ENCODE measurements at places on chromosomes 1 and 21.
A peak's percentile ranks its signal among the peaks of the same experiment; 100 is the strongest.

- DNase-seq, result no peak
Measured at GRCh38 chr1:203395751-203396150, 44.8 kb upstream of the FMOD start.

DNA sequence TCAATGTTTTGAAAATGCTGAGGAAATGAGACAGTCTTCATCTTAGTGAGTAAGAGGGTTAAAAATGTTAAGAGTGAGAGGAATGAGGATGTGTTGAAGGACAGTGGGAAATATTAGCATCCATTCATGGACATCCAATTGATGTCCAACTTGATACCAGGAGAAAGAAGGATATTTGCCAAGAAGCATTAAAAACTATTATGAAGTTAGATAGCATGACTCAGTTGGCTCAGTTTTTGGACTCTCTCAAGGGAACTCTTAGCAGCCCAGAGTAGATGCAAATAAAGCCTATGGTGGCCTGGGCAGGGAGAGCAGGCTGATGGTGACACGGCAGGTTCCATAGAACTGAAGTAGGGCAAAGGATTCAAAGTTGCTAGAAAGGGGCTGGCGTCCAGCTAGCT, 171.0 kb downstream of the ZZZ3 start:
- DNase-seq, result peak; percentile 42

DNA sequence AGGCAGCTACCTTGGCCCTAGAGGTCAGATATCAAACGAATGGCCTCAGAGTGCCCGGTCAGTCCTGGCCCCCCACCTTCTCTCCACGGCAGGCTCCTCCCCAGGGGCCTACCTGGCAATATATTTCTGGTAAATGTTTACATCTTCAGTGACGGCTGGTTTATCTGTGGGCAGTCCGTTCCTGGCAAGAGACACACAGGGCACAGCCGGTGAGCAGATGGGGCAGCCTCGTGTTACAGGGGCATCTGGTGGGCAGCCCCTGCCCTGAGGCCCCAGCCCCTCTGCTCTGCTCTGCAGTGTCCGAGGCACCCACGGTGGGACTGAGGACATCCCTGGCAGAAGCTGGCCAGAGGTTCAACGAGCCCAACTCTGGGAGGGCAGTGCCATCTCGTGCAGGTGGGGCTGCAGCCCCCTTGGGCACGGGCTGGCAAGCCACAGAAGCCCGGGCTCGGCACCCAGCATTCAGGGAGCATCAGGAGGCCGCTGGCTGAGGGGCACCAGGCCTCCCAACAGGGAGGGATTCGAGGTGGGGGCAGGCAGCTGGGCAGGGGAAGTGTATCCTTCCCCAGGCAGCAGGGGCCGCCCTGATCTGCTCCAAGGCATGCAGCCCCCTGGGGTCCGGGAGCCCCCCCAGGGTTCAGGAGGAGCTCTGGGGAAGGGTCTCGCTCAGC, 137.9 kb downstream of the CASZ1 start:
- DNase-seq, result no peak

- no peak for DNase-seq
Measured at GRCh38 chr1:157371221-157371620, 181.1 kb downstream of the FCRL5 start.

GRCh38 chr1:182229451-182229850, 162.1 kb downstream of the GLUL start:
- no peak for DNase-seq

DNA sequence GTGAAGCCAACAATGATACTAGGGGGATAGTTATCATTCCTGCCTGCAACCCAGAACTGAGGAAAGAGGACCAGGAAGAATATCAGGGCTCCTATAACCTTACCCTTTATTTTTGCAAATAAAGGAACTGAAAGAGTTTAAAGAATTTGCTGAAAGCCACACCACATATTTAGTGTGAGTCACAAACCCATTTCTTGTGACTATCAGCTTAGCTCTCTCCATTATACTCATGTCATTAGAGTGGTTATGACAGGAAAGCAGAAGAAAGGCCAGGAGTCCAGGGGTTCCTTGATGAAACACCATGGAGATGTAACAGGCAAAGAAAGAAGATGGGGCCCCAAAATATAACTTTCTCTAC, 141.1 kb upstream of the SAMSN1 start:
- DNase-seq, result no peak

- DNase-seq, result no peak
Measured at GRCh38 chr1:202750024-202750423, 39.8 kb upstream of the SYT2 start.

DNA sequence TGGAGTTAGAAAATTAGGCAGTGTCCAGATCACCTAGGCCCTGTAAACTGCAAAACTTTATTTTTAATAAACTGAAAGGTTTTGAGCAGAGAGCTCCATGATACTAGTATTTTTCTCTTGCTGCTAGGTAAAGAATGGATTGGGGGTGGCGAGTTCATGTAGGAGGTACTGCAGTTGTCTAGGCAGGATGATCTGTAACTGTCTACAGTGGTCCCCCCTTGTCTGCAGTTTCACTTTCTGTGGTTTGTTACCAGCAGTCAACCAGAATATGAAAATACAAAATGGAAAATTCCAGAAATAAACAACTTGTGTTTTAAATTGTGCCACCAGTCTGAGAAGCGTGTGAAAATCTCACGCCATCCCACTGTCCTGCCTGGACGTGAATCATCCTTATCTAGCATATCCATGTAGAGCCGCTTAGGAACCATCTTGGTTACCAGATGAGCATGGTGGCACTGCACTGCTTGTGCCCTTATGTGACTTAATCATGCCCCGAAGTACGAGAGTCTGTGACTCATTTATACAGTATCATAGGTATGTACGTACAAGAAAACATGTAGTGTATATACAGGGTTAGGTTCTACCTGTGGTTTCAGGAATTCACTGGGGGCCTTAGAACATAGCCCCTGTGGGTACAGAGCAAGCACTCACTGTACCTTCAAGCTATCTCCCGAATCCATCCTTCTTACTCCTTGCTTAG, 94.2 kb downstream of the AHCTF1 start:
- no peak for DNase-seq

GRCh38 chr1:106925750-106926149, 130.7 kb upstream of the PRMT6 start:
- no peak for DNase-seq

GRCh38 chr1:77025599-77025998, 158.3 kb downstream of the ST6GALNAC5 start:
- DNase-seq, result no peak

DNA sequence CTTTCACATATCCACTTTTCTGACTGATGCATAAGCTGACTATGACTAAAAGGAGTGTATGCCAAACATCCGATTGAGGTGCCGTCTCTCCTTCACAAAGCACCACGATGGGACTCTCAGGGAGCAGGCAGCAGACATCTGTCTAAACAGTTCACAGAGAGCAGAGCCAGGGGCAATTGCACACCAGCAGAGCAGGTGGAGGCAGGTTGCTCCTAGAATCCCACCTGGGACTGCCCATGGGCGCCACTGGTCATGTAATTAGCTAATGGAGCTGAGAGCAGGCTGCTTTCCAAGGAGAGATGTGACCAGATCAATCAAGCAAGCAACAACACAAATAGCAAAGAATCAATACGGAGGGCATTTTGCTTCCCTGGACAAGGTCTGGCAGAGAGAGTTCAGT, 30.5 kb upstream of the COA6 start:
- no peak for DNase-seq

GRCh38 chr1:108972951-108973350, 9.7 kb upstream of the CLCC1 start:
- no peak for DNase-seq

- no peak for DNase-seq
Measured at GRCh38 chr1:234734412-234734835, 124.4 kb upstream of the IRF2BP2 start.

DNA sequence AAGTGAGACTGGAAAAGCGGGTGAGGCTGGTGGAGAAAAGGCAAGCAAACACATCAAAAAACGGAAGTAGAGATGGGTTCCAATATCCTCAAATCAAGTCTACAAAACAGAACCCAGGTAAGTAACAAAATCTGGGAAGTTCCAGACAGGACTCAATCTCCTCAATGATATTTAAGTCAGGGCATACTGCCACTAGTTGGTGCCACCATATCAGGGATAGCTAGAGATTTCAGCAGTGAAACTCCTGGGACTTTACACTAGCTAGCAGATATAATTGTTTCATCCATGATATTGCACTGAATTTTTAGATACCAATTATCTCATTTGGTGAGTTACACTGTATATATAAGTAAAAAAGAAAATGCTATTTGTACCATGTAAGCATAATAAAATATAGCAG, 52.0 kb downstream of the EYA3 start:
- no peak for DNase-seq

- peak; percentile 24 for DNase-seq
Measured at GRCh38 chr1:226820941-226821718, 49.3 kb upstream of the PSEN2 start.

GRCh38 chr1:201178718-201179117, 11.9 kb upstream of the IGFN1 start:
- DNase-seq, result no peak

GRCh38 chr1:225816643-225817538, 7.0 kb downstream of the EPHX1 start:
- no peak for DNase-seq

DNA sequence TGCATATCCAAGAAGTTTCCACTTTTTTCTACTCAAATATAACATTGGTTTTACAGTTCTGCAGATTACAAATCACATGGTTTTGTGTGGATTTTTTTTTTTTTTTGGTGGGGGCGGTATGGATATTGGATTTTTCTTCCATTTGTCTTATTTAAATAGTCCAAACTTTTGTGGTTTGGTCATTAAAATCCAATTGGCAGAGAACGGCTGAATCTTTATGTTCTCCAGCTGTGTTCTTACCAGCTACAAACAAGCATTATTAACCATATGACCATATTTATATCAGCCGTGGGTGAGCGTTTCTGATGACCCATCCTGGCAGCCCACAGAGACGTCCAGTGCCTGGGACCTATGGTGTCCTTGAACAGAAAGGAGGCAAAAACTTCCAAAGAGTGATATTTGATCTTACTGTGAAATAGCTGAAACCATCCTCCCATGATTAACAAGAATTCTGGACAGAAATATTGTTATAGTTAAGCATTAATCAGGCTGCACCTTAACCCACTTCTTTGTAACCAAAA, 200.4 kb downstream of the LYPLAL1 start:
- no peak for DNase-seq

- DNase-seq, result peak; percentile 54
Measured at GRCh38 chr1:51636764-51637522, 20.1 kb downstream of the OSBPL9 start.

- no peak for DNase-seq
Measured at GRCh38 chr1:223199094-223199647, 56.1 kb upstream of the TLR5 start.

- DNase-seq, result peak; percentile 26
Measured at GRCh38 chr1:163410073-163410999, 88.6 kb downstream of the NUF2 start.

DNA sequence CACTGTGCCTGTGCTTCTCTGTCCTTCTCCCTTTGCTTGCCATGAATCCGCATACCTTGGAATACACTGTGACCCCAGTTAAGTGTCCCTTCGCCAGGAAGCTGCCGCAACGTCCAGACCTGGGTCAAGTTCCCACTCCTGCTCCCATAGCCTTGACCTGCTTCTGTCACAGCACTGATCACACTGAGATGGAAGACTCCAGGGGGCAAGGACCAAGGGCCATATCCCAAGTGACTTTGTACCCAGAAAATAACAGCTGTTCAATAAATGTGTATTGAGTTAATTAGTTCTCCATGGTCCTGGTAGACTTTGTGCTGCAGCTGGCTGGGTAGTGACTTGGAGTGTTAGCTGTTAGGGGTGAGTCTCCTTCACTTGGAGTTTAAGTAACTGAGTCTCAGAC, 25.8 kb downstream of the SLC5A9 start:
- DNase-seq, result no peak

DNA sequence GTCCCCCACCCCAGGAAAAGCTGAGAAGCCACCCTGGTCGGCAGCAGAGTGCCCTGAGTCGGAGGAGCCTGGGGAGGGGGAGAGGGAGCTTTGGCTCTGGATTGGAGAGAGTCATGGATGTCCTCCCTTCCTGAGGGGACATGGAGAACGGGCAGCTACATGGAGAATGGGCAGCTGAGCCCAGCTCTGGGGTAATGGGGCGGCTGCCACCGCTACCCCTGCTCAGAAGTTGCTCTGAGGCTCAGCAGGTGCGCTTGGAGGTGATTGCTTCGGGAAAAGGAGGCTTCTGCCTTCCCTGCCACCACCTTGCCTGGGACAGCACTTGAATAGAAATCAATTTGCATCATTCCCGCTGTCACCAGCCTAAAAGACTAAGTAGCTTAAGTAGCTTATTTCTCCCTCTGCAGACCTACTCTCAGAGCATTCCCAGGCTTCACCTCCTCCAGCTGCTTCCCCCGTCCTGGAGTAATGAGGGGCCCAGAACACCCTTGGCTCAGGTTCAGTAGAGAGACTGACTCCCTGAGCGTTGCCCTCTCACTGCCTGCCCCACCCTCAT, 8.3 kb downstream of the DISP3 start:
- no peak for DNase-seq

- DNase-seq, result no peak
Measured at GRCh38 chr1:192869308-192869940, 60.6 kb downstream of the RGS2 start.

GRCh38 chr1:43227143-43227764, 42.5 kb upstream of the TMEM125 start:
- peak; percentile 48 for DNase-seq

DNA sequence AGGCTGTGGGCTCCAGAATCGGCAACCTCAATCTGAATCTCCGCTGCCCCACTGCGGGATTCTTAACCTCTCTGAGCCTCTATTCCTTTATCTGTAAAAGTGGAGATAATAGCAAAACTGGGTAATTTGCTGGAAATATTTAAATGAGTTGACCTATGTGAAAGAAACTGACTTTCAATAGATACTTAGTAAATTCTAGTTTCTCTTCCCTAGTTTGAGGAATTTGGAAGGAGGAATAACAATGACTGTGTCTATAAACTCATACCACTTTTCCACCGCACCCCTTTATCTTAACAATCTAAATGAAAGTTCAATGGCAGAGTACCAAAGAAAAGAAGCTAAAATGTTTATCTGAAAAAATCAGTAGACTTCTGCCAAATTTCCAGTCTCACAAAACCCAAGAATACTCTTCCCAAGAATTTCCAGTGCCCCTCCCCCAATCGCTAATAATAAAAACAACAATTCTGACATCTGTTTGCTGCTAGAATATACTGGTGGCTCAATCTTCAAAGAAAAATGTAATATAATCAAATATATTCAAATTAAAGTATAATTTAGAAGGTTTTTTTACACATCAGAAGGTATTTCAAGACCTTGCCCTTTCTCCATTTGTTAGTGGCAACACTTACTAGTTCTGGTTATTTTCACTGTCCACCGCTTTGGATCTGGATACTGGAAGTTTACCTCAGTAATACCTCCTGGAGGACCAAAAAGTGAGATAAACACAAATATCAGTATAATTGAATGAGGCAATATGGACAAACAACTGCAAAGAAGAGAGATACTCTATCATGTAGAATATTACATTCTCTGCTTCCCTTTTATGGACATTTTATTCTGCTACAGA, 171.2 kb downstream of the LTN1 start:
- DNase-seq, result no peak

- DNase-seq, result no peak
Measured at GRCh38 chr1:110343249-110343648, 4.1 kb downstream of the RBM15 start.

DNA sequence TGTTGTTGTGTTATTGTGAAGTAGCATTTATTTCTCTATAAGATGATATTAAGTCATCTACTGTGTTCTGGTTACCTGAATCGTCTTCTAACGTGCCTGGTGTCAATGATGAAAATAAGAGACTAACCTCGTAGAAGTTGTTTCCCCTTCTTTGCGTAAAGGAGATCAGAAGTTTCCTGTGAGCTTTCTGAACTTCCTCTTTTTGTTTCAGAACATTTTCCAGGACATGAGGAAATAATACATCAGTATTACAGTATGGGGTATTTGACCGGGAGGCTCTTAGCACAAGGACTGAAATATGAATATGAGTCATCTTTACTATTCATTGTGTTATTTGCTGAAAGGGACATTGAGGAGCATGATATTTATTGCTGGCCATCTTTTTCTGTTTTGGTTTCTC, 1.3 kb downstream of the ST6GALNAC3 start:
- DNase-seq, result no peak

All from SW 1271 (cell line).